ENCODE measurements at places on chromosomes 2 and 18. TPM values are rescaled to one million over a fixed set of nuclear protein-coding genes. Genes with fewer than 3 reads are reported as not detected.

Gene CHRNA1
- not detected for total RNA-seq

Gene NOL4
- total RNA-seq: not detected

Gene REV1
- total RNA-seq: 38.3 TPM

Gene CD226
- total RNA-seq: 0.66 TPM

Gene IMMT
- total RNA-seq: 45.5 TPM

Gene CPLX4
- not detected for total RNA-seq

Gene GPR45
- not detected for total RNA-seq

Gene PTPRN
- total RNA-seq: 3.6 TPM

Gene SNED1
- total RNA-seq: 52.9 TPM

Gene NEMP2
- 3.1 TPM for total RNA-seq

Gene PDE11A
- not detected for total RNA-seq

Gene KLF7
- 12.7 TPM for total RNA-seq

Gene KCNE4
- total RNA-seq: 21.2 TPM

Gene KIF1A
- total RNA-seq: not detected

Gene NAT8
- total RNA-seq: not detected

Gene ZEB2
- 79.4 TPM for total RNA-seq

Gene FSIP2
- 0.15 TPM for total RNA-seq

Gene CDK15
- total RNA-seq: 16.0 TPM

Gene TACR1
- total RNA-seq: not detected

Measured in smooth muscle cell of trachea (primary cell).